Activated CD4-positive, CD25-positive, alpha-beta regulatory T cell treated with anti-CD3 and anti-CD28 coated beads, Interleukin-2, amount 50 U/mL, for 72 hours (primary cell): ENCODE measurements at places on chromosomes 4 and X.

- no peak for DNase-seq
Observed at GRCh38 chr4:28759064-28759463, 1898.4 kb downstream of the STIM2 start.

GRCh38 chr4:45241976-45242375 lies 515.6 kb upstream of the GNPDA2 start:
- DNase-seq, result no peak

GRCh38 chr4:159143687-159144086 lies 40.8 kb downstream of the RAPGEF2 start:
- DNase-seq, result no peak

DNA sequence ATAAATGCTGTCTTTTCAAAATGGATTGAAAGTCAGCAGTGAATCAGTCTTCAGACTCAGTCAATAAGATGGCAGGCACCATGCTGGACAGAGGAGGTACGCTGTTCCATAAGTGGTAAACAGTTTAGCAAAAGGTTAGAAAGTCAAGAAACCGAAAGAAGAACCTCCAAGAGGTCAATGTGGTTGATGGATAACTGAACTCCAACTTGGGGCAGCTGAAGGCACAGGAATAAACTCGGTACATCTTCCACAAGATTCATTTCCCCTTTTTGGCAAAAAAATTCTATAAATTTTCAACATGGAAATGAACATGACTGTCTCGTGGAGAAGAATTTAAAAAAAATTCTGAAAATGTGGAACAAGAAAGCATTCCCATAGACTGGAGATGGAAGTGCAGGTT lies 18.4 kb upstream of the SEL1L3 start:
- DNase-seq, result no peak

- DNase-seq, result no peak
Observed at GRCh38 chrX:155108427-155108826, 37.1 kb downstream of the BRCC3 start.

DNA sequence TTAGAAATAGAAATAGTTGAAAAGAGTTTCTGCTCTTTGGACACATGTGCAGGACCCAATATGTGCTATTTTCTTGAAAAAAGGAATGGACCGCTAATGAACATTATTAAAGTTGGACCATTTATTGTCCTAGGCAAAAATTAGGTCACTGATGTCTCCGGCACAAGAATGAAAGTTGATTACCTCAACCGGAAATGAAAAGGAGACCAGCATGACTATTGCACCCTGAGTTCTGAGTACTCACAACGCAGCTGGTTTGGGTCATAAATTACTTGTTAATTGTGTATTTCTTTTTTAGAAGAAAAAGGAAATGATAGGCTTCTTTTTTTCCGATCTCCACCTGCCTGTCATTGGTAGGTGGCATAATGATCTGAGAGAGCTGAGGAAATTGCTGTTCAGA lies 232.7 kb downstream of the ARHGAP24 start:
- DNase-seq, result no peak

GRCh38 chrX:16868920-16869319 lies 1.2 kb downstream of the RBBP7 start:
- no peak for DNase-seq

DNA sequence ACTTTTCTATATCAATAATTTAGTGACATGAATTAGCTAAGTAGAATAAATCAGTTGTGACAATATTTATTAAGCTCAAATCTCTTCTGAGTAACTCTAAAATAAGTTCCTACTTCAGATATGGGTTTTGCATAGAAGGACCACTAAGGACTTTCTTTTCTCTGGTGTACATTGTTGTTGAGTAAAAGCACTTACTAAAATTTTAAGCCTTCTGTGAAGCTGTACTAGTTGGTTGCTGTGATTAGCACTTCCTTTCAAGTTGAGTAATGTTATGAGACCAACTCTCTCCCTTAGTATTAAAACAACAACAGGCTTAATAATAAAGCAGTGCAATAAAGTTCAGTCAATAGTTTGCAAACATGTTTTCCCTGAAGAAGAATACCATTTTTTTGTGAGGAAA lies 667.4 kb upstream of the NDST4 start:
- no peak for DNase-seq

DNA sequence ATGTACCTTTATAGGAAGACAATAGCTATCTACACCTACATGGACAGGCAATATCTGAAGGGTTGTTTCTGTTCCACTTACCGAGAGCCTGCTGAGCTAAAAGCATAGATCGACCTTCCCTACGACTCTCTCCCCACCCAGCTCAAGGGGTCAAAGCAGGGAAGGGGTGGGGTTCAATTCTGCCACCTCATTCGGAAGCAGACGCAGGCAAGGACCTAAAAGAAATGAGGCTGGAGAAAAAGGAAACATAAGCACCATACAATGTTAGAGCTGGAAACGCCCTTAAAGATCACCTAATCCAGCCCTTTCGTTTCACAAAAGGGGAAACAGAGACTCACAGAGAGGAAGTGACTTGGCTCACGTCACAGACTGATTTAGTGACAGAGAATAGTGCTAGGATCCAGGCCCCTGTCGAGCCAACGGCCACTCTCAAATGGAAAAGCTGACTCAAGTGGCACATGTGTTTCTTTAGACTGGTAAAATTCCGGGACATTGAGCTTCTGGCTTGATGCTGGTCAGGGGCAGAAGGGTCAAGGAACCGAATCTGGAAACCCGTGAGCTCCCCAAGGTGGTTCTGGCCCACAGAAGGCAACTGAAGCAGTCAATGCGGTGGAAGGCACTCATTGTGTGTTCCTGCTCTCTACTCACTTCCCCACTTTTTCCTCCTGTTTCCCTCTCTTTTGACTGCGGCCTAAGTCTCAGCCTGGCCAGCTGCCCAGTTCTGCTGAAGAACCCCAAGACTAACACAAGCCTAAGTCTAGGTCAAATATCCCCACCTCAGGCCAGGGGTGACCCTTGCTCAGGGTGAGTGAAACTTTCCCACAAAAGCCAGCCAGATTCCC lies 7.5 kb downstream of the SEPTIN6 start:
- no peak for DNase-seq

DNA sequence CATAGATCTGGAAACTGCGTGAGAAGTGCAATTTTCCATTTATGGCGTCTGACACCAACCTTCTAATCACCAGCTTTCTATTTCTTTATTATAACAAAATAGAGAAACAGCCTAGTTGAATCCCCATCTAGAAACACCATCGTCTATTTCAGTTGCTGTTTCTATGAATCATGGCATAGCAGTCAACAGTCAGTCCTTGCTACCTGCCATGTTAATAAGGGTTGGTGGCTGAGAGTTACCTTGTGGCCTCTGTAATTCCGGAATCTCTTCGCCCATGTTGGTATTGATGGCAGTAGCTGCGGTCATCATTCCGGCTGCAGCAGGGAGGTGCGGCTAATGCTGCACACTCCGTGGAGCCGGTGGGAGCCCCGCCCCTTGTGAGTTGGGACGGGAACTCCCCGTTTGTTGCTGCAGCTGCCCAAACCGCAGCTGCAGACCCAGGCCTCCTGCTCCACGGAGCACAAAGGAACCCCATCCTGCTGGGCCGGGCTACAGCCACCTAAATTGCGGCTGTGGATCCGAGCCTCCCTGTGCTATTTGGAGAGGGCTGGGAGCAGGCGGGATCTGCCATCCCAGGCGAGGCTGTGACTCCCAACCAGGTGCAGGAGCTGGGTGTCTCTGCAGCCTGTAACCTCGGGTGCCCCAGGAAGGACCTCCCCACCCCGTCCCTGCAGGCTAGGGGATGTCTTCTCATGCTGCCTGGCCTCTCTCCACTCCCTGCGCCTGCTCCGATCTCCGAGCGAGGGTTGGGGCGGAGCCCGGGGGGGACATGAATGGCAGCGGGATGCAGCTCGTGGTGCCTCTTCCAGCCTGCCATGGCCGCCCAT lies 115.4 kb upstream of the STK26 start:
- no peak for DNase-seq

GRCh38 chr4:4377732-4378460 lies 9.0 kb upstream of the NSG1 start:
- no peak for DNase-seq

DNA sequence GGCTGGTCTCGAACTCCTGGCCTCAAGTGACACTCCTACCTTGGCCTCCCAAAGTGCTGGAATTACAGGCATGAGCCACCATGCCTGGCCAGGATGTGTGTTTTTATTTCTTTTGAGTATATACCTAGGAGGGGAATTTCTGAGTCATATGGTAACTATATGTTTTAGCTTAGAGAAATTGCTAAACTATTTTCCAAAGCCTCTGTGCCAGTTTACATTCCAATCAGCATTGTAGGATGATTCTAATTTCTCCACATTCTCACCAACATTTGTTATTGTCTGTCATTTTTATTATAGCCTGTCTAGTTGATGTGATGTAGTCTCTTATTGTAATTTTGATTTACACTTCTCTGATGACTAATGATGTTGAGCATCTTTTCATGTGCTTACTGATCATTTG lies 1576.0 kb downstream of the RPA4 start:
- DNase-seq, result no peak

DNA sequence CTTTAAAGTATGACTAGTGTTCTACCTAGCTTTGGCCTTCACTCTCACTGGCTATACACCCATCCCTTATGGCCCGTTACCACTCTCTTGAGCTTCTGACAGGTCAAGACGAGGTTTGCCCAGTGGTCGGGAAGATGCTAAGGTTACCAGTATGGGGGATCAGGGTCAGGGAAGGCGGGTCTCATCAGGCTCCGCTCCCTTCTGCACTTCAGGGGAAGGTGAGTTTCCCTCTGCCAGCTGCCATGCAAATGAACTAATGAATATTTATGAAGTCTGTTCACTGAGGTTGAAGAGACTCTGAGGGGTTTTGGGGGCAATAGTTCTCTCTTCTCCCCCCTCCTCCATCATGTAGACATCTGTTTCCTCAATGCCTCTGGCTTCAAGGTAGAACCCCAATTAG lies 6.6 kb downstream of the EFNB1 start:
- no peak for DNase-seq

- DNase-seq, result no peak
Observed at GRCh38 chr4:13833171-13833804, 205.8 kb upstream of the BOD1L1 start.

GRCh38 chr4:76011700-76012387 lies 4.5 kb upstream of the CXCL9 start:
- DNase-seq, result no peak

DNA sequence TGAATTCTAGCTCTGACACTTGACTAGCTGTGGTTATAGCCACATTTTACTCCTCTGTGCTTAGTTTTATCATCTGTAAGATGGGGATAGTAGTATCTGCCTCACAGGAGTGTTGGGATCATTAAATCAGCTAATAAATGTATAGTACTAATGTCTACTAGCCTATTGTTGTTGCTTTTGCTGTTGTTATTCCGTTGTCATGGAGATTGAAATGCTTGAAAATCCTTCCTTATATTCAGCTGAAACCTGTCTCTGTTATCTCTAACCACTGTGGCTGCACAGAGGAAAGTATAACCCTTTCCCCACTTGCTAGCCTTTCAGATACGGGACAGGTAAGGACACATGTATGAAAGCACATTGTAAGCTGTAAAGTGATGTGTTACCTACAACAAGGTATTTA lies 33.9 kb downstream of the CLCN5 start:
- no peak for DNase-seq
